Stimulated activated CD4-positive, alpha-beta T cell treated with anti-CD3 and anti-CD28 coated beads, Interleukin-2, amount 100 ng/mL, for 48 hours (primary cell): ENCODE measurements at places on chromosomes 2 and 18.

DNA sequence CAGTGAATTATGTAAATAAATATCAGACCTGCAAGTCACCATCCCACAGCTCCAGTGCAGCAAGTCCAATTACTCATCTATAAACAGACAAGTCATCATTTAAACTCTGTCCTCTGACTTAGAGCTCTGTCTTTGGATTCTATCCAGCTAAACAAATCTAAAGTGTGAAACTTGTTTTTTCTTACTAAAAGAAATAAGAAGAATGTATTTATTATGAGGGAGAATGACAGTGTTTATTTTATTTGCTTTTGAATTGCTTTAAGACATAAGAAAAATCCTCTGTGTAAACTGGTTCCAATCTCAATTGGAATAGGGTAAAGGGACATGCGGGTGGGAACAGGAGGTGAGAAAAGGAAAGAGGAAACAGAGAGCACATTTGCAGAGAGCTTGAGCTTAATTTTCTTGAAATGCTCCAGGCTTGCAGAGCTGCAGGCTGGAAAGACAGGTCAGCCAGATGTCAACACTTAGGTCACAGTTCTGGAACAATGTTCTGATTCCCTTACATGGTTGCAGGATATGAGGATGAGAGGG lies 355.8 kb downstream of the MEIS1 start:
- DNase-seq: no peak

GRCh38 chr2:143564419-143564818 lies 435.2 kb downstream of the ARHGAP15 start:
- DNase-seq: no peak

DNA sequence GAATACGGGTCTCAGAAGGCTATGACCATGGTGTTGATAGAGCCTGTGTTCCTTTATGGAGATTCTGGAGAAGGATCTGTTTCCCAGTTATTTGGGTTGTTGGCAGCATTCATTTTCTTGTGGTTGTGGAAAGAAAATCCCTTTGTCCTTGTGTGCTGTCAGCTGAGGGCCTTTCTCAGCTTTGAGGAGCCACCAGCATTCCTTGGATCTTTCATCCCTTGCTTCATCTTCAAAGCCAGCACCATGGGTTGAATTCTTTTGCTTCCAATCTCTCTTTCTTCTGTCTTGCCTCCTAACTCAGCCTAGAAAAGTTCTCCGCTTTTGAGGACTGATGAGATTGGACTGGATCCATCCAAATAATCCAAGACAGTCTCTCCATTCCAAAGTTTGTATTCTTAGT lies 103.2 kb upstream of the MMADHC start:
- DNase-seq: no peak

DNA sequence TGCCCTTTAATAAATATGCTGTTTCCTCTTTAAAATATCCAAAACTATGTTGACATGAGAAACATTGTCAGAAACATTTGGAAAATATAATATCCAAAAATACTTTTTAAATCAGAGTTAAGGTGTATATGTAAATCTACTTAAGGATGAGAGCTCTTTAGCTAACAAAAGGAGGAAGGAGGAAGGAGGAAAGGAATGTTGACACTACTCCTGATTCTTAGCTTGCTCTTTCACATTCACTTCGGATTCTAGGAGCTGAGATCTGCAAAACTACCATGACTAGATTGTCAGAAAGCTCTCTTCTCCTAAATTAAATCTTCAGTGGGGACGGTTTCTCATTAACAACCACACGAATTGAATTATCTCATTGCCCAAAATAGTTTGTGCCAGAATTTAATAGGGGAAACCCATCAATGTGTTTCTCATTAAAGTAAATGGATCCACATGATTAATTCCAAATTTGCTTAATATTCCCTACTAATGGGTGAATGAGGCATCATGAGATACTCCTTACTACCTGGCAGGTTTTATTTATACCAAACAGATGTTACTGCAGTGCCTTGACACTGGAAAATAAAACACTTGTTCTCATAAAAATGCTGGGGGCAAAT lies 509.1 kb downstream of the MBD2 start:
- DNase-seq: no peak

- DNase-seq: no peak
Measured at GRCh38 chr2:230895536-230896345, 29.3 kb downstream of the GPR55 start.
